ENCODE measurements at places on chromosomes 3 and 15.

GRCh38 chr3:160038862-160039562, 50.4 kb downstream of the IL12A start:
- DNase-seq: peak; percentile 44

GRCh38 chr15:62067448-62068044, 769 bp downstream of the C2CD4A start:
- peak; percentile 53 for DNase-seq

DNA sequence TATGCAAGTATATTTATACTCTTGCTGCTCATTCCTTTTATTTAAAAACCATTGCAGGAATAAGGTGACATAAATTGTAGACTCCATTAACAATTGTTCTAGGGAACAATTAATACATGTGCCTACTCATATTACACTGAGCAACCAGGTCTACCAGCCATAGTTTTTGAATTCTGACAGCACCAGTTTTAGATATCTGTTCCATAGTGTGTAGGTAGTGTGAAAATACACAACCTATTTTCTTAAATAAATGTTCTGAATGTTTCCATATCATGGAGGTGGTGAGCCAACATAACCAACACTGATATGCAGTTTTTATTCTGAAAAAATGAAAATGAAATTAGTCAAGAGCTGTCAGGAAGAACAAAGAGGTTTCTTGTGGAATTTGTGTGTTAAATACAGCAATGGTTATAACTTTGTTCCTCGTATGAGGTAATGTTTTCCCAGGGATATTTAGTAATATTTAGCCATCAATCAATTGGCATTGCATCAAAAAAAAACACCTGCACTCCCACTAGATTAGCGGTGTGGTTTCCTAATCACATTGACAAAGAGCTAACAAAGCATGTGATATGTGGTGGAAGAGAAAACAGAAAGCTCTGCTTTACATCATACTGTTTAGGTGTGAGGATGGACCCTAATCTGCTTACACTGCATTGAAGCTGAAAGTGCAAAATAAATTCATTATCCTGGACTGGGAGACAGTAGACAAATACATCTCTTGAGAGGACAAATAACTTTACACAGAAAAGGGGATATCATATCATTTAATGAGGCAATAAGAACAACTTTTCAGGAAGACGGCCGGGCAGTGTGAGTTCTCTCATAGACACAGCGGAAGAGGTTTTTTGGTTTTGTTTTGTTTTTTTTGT, 369.5 kb upstream of the THBS1 start:
- DNase-seq: peak; percentile 31

DNA sequence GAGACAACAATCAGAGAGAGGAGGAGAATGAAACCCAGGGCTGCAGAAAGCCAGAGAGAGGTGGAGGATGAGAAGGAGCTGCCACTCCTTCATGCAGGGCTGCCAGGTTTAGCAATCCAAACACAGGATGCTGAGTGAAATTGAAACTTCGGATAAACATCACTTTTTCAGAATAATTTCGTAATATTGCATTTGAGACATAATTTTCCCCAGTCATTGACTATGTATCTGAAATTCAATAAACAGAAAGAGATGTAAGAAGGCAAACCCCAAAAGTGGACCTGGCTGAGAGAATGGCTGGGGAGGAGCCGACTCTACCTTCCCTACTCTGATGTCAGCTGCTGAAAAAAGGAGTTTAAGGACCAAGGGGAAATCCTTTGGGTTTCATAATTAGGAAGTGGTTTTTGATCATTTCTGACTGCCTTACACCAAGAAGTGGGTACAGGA, 33.8 kb downstream of the SLC9A9 start:
- no peak for DNase-seq

- no peak for DNase-seq
Observed at GRCh38 chr3:23645533-23646183, 160.1 kb upstream of the UBE2E1 start.

DNA sequence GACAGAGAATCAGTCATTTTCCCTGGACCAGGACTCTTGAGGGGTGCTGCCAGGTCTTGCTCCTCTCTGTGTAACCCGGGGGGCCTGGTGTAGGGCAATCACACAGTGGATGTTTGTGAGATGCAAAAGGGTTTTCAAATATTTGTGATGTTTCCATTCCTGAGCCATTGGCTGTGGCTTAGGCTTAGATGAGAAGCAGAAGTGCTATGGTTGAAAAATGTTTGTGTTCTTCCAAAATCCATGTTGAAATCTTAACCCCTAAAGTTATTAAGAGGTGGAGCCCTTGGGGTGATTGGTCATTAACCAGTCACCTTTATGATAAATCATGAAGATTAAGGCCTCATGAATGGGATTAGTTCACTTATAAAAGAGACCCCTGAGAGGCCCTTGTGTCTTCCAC, 36.5 kb downstream of the CORO2B start:
- peak; percentile 25 for DNase-seq

GRCh38 chr3:63968612-63969350, 54.5 kb downstream of the PSMD6 start:
- peak; percentile 13 for DNase-seq

DNA sequence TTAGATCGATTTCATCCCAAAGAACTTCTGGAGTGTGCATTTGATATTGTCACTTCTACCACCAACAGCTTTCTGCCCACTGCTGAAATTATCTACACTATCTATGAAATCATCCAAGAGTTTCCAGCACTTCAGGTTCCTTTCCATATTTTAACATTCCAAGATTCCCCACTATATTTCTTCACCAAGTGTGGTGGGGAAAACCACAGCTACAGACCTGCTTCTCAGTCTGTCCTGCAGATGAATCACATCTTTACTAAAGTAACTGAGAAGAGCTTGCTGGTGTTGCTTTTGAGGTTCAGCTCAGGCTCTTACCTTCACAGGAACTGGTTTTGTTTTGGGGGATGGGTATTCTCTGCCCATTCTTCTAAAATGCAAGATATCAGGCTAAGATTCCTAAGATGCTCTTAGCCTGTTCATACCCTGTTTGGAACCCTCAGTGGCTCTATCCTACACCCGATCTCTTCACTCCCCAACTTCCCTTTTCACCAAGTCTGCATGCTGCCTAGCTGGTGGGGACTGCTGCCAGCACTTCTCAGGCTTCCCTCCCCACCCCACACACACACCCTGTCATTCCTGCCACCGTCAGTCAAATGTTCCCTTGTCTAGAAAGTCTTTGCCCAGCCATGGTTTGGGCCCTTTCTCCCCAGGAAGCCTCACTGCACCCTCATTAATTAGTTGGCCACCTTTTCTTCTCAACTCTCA, 30.8 kb downstream of the SRP14 start:
- DNase-seq: no peak

GRCh38 chr3:149085828-149086231, 503 bp downstream of the HLTF start:
- peak; percentile 77 for DNase-seq

DNA sequence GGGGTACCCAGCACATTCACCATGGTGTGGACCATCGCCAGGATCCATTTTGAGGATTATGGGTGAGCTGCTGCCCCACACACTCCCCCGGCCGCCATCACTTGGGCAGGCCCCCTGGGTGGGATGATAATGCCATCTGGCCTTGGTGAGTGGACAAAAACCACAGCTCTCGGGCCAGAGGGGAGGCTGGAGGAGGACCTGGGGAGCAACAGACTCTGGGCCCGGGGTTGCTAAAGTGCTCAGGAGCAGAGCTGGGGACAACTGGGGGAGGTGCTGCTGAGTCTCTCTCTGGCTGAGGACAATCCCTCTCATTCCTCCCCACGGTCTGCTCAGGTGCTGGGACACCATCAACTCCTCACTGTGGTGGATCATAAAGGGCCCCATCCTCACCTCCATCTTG, 29.0 kb downstream of the VIPR1 start:
- no peak for DNase-seq

DNA sequence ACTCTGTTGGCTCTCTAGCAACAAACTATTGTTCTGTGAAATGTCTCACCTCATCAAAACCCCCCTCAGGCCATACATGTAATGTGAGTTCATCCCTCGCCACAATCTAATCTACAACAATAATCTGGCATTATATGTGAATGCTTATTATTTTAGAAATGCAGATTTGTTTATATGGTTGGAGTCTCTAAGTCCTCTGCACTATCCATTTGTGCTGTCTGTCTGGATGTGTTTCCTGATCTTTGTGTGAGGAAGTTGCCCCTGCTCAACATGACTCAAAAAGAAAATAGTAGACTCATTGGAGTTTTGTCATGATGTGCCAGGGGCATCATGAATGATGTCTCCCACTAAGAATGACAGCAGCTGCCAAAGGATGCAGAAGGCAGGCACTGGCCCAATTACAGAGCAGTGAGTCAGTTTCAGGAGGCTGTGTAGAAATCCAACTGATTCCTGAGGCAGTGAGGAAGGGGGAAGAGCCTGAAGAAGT, 161.6 kb upstream of the PDZRN3 start:
- no peak for DNase-seq

DNA sequence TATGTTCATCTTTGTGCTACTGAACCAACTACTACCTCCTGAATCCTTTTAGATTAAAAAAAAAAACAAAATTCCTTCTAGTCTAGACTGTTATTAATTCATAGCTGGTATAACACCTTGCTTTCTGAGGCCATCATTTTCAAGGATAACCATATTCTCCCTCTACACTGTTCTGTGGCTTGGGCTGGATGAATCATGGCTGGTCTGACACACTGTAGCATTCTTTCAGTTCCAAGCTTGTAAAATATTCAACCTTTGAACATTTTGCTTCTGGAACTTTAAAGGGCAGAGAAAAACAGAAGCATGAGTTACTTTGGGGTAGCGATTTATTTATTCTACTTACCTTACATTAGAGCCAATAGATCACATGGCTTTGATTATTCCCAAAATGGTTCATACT, 7.6 kb downstream of the HSPBAP1 start:
- DNase-seq: no peak

GRCh38 chr3:86594838-86595237, 396.1 kb downstream of the VGLL3 start:
- no peak for DNase-seq

- DNase-seq: no peak
Observed at GRCh38 chr15:33888176-33888575, 80.1 kb upstream of the CHRM5 start.

GRCh38 chr15:96324192-96324895, 6.2 kb upstream of the NR2F2 start:
- no peak for DNase-seq

DNA sequence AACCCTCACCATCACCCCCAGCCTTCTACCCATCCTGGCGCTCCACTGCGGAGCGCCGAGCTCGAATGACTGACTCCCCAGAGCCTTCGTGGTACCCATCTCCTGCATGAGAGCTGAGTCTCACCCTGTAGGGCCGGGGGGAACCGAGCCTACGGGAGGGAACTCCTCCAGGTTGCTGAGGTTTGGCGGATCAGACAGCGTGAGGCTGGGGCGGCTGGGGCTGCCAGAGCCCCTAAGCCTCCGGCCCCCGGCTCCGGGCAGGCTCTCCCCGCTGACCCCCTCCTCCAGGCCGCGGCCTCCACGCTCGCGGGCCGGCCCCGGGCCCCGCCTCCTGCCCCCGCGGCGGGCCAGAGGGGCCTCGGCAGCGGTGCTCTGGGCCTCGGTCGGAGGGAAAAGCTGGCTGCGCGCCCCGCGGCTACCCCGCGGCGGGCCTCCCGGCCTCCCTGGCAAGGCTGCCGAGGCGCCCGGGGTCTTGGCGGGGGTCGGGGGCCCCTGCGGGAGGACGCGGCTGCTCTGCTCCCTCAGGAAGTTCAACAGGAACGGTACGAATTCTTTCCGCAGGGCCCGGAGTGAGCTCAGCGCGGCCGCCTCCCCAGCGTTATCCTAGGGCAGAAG, 643 bp downstream of the CDAN1 start:
- peak; percentile 37 for DNase-seq

- no peak for DNase-seq
Observed at GRCh38 chr15:69299451-69299886, 757 bp downstream of the PAQR5 start.

DNA sequence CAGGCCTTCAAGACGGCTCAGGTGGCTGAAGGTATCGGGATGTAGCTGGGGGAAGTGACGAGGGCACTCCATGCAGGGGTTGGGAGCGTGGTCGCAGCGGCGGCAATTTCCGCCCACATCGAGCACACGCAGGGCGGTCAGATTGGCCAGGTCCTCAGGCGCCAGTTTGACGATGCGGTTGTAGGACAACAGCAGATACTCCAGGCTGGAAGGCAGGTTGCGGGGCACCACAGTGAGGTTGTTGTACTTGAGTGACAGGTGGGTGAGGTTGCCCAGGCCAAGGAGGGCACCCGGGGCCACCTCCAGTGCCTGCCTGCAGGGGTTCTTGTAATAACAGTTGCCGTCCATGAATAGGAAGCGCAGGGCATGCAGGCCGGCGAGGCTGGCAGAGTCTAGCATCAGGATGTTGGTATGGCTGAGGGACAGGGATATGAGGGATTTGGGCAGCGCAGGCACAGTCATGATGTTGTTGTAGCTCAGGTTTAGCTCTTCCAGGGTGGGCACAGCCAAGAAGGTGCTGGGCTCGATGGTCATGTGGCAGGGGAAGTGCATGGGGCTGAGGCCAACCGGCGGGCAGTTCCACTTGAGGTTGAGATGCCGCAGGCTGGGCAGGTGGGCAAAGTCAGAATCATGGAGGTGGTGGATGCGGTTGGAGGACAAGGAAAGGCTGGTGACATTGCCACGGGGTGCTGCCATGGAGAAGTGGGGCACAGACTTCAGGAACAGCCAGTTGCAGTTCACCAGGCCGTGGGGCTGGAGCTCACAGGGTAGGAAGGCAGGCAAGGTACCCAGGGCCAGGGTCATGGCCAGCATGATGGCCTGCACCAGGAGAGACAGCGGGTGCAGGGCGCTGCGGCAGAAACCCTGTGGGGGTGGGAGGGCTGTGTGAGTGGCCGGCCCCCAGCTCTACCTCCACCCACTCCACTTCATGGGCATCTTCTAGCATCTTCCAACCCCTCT, 1.7 kb downstream of the TLR9 start:
- no peak for DNase-seq

DNA sequence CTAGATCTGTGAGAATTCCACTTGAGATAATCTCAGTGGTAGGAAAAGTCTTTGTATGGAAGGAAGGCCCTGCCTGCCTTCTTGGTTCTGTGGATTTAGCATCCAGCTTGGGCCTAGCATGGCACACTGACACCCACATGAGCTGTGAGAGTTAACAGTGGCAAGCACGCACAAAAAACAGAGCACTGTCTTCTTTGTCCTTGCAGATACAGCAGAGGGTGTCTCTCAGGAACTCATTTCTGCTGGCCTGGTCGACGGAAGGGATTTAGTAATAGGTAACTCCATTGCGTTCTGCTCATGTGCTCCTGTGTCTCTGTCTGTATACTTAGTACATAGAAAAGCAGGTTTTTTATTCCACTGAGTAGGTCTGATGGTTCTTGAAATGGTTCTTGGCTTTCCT, 14.4 kb upstream of the SLC22A13 start:
- DNase-seq: no peak

GRCh38 chr15:76233921-76234320, 77.3 kb downstream of the ETFA start:
- no peak for DNase-seq

- DNase-seq: no peak
Observed at GRCh38 chr3:110686701-110687100, 384.9 kb upstream of the NECTIN3 start.

DNA sequence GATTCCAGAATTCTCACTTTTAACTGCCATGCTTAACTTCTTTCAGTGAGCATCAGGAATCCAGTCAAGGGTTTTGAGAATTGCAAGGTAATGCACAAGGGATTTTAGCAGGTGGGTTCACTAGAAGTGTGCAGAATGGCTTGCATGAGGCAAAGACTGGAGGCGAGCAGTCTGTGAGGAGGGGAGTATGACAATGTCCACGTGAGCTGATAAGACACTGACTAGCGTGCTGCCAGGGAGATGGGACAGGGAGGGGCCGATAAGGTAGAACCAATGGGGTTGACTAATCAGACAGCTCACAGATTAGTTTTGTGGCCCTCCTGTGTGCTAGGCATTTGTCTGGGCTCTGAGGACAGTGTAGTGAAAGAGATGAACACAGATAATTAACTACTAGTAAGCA, 102.0 kb upstream of the DAZL start:
- DNase-seq: no peak

GRCh38 chr3:86942206-86942605, 48.7 kb downstream of the VGLL3 start:
- no peak for DNase-seq
